NCI-H774 (cell line): ENCODE measurements at places on chromosomes 1 and 21.

GRCh38 chr21:30305136-30305535 lies 15.0 kb downstream of the KRTAP26-1 start:
- no peak for DNase-seq

GRCh38 chr1:36772647-36773495 lies 261.4 kb downstream of the GRIK3 start:
- no peak for DNase-seq

GRCh38 chr1:20601129-20601825 lies 12.4 kb downstream of the CDA start:
- DNase-seq = no peak

- no peak for DNase-seq
Observed at GRCh38 chr1:224047538-224047937, 66.4 kb upstream of the FBXO28 start.
